ENCODE measurements at places on chromosomes 7 and 10.
A peak's percentile ranks its signal among the peaks of the same experiment; 100 is the strongest.

DNA sequence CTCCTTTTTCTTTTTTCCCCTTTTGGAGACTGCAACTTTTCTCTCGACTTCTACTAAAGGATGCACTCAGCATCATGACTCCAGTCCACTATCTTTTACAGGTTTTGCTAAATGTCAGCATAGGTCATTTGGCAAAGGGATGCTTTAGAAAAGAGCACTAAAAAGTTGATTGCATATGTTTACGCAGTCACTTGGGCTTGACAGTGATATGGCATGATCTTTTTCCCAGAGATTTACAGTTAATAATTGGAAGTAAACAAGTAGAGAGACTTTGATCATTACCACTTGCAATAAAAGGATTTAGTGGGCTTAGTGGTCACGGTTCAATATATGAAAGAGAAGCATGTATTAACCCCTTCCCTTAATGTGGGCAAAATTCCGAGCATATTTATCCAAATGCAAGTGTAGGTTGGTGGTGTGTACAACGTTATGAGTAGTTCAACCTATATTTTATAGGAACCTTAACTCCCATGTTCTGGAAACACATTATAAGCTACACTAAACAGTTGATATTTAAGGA lies 1.8 kb downstream of the BMI1 start:
- DNase-seq = no peak

GRCh38 chr7:95509199-95509598 lies 23.5 kb downstream of the ASB4 start:
- no peak for DNase-seq

GRCh38 chr7:48244864-48245271 lies 73.6 kb downstream of the ABCA13 start:
- peak; percentile 6 for DNase-seq

DNA sequence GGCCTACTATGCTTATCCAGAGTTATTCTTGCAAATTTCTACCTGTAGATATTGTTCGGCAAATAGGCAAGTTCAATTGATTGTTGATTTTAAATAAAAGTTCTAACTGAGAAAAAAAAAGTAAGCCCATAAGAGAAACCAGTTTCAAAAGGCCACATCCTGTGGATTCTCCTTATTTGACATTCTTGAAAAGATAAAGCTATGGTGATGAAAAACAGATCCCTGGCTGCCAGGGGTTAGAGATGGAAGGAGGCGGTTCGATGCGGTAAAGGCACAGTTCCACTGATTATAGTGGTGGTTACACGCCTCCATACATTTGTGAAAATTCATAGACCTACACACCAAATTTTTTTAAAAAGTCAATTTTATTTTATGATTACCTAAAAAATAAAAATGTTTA lies 347.8 kb downstream of the KCNMA1 start:
- no peak for DNase-seq

DNA sequence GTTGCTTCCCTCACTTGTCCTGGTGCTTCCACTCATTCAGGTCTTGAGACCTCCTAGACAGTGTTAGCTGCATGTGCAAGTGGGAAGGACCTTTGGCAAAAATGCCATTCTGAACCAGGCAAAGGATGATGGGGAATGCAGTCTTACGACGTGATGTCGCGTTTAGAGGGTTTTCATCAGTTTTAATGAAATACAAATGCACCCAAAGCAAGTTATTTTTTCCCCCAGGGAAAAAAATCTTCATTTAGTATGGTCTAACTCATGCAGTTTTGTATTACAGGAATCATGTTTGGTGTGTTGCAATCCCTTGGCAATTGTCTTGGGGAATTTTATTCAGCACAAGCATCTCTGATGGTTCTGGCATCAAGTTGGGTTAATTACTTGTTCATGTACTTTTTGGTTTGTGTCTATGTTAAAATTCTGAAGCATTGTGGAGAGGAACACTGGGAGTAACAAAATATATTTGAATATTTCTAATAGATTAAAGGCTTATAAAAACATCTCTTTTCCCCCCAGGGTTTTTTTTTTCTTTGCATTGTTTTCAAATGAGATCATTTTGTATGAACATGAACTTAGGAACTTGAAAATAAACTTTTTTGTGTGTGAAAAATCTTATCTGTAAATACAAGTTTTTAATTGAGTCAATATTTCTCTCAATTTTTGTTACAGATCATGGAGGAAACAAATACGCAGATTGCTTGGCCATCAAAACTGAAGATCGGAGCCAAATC lies 188.9 kb downstream of the BICC1 start:
- DNase-seq = no peak
